Neural crest cell (in vitro differentiated cells): ENCODE measurements at places on chromosomes 6 and 20.
A peak's percentile ranks its signal among the peaks of the same experiment; 100 is the strongest.

DNA sequence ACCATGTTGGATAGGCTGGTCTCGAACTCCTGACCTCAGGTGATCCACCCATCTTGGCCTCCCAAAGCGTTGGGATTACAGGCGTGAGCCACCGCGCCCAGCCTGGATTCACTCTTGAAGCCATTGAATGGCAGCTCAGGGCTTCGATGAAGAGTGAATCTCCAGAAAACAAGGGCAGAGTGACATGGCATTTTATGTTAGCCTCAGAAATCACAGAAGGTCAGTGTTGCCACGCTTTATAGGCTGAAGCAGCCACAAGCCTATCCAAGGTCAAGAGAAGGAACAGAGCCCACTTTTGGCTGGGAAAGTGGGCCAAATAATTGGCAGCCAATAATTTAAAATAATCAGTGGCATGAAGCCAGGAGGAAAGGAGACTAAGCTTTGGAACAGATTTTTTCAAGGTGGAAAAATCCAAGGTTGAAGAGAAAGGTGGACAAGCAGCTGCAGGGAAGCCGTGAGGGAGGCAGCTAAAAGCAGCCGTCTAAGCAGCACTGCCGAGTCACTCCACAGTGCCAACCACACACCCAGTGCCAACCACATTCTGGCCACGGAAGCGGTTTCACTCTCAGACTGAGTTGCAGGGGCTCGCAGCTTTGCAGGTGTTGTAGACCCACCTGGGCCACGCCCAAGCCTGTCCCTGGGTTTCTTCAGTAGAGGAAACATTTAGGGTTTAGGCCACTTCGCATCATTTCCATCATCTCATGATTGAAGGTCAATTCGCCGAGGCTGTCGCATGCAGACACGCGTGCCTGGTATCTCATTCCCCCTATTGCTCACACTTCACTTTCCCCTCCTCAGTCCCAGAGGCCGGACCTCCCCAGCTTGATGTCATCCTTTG, 17.4 kb upstream of the AVP start:
- DNase-seq: no peak

GRCh38 chr6:165744555-165745228, 81.7 kb upstream of the PDE10A start:
- no peak for DNase-seq

DNA sequence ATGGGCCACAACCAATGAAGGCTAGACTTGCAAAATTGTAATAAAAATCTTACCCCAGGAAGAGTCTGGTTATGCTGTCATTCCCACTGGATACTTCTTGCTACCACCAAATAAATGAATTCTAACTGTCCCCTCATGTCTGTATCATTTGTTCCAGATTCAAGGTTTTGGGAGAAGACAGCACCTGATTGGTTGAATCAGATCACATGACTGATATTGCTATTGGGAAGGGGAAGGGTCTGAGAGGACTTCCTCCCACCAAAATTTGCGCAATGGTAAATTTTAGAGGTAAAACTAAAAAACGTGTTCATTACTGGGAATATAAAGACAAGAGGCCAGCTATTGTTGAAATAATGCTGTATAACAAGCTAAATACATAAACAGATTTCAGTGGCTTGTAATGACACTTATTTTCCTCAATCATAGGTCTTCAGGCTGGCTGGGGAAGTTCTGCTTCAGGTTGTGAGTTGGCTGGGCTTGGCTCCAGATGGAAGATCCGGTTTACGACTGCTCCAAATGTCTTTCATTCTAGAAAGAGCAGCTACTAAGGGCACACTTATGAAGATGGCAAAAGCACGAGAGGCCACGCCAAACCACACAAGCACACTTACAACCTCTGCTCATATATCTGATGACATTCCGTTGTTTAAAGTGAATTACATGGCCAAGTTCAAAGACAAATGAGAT, 27.1 kb upstream of the TASP1 start:
- DNase-seq: no peak

GRCh38 chr20:38973645-38974044, 11.5 kb downstream of the DHX35 start:
- DNase-seq: no peak

GRCh38 chr6:73263570-73263909, 544 bp upstream of the KHDC1 start:
- DNase-seq: no peak

DNA sequence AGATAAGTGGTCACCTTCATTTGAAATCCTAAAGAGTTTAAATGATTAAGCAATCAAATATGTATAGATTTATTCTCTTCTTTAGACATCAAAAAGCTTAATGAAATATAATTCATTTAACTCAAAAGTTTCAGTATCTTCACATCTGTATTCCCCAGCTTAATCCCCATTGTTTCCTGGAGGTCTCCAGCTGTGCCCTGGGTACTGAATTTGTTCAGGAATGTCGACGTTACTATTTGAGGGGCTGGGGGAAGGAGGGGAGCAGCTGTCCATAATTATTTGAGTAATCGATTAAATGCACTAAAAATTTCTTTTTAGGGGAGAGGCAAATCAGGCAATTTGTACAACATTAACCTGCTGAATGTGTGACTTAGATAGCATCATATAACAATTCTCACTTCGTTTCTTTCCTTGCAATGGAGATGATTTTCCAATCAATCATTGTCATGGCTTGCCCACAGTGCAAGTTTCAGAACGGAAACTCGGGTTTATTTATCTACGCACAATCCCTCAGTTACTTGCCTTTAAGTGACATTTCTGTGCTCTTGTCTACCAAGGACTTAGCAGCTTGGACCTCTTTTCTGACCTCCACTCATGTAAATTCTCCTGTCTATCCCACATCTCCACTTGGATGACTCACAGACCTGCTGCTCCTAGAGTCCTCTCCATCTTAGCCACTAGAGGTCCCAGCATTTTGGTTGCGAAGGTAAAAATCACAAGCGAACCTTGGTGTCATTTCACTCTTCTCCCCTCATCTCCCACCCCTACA, 3.9 kb downstream of the DOK5 start:
- DNase-seq: no peak

- no peak for DNase-seq
These were observed 403.9 kb upstream of the JARID2 start for GRCh38 chr6:14841901-14842421.

- no peak for DNase-seq
These were observed 20.6 kb upstream of the MRS2 start for GRCh38 chr6:24382220-24382540.

GRCh38 chr6:107103082-107103481, 12.2 kb downstream of the BEND3 start:
- no peak for DNase-seq

GRCh38 chr20:24966317-24967012, 17.4 kb downstream of the CST7 start:
- no peak for DNase-seq

GRCh38 chr20:2179949-2180348, 78.3 kb downstream of the STK35 start:
- no peak for DNase-seq

GRCh38 chr6:129709196-129709768, 695 bp downstream of the ARHGAP18 start:
- DNase-seq: no peak

DNA sequence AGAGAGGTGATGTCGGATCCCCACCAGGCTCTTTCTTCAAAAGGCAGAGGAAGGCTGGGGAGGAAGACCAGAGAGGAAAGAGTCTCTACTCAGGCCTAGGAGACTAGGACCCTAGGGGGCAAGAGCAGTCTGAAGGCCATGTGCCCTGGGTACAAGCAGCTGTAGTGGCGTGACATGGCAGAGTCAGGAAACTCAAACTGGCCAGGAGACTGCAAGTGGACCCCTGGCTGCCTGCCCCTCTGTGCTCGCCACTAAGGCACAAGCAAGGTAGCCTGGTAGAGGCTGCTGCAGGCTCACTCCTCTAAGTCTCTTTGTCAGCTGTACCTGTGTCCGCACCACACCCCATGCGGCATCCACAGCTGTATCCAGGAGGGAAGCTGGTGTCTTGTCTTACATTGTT, 19.9 kb downstream of the CST9L start:
- no peak for DNase-seq

GRCh38 chr6:42661540-42662153, 60.8 kb downstream of the PRPH2 start:
- peak; percentile 88 for DNase-seq
